ENCODE measurements at places on chromosomes 3 and 15.
A peak's percentile ranks its signal among the peaks of the same experiment; 100 is the strongest.

- peaks cover 9% of the 10 kb centered on the region for H3K4me1 ChIP-seq
- no peak overlapping the region for H3K27ac ChIP-seq
- no peaks in the 10 kb centered on the region for H3K27me3 ChIP-seq
- DNase-seq, result no peak
- no peaks in the 10 kb centered on the region for H3K36me3 ChIP-seq
These were observed 251.4 kb upstream of the C2CD4B start for GRCh38 chr15:62416526-62416925.

DNA sequence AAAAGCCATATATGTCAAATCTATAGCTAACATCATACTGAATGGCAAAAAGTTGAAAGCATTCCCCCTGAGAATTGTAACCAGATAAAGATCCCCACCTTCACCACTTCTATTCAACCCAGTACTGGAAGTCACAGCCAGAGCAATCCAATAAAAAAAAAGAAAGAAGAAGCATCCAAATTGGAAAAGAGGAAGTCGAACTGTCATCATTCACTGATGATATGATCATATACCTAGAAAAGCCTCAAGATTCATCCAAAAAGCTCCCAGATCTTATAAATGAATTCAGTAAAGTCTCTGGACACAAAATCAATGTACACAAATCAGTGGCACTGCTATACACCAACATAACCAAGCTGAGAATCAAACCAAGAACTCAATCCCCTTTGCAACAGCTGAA is 97.4 kb downstream of the CBLB start:
- H3K4me1 ChIP-seq, result no peaks in the 10 kb centered on the region
- H3K27ac ChIP-seq, result no peak overlapping the region
- DNase-seq, result no peak
- no peak overlapping the region for H3K4me3 ChIP-seq
- H3K36me3 ChIP-seq, result no peaks in the 10 kb centered on the region
- H3K27me3 ChIP-seq, result no peaks in the 10 kb centered on the region

DNA sequence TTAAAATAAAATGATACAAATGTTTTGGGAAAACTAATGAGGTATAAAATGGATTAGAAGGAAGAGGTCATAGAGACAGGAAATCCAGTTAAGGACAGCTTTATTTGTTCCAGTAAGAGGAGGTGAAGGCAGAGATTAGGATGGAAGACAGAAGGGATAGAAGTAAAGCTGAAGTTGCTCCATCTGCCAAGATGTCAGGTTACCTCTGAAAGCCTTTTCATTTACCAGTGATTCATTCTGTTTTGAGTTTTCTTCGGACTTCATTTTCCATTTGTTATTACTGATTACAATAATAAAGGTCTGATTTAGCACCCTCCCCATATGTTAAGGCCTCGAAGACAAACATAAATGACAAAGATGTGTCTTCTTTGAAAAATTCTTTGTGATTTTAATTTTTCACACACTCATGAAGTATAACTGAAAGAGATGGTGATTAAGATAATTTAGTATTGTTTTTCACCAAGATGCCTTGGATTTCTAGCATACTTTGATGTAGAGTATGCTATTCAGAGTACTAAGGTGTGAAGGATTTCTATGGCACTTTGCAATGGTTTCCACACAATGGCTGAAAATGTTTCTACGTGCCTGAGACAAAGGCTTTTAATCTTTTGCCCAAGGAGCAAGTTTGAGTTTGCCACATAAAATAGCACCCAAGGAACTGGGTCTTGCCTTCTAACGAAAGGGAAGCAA is 75.4 kb upstream of the PLAAT1 start:
- H3K27me3 ChIP-seq, result no peaks in the 10 kb centered on the region
- no peak overlapping the region for H3K4me3 ChIP-seq
- H3K4me1 ChIP-seq, result peaks cover 3% of the 10 kb centered on the region
- no peaks in the 10 kb centered on the region for H3K36me3 ChIP-seq
- H3K27ac ChIP-seq, result no peak overlapping the region

DNA sequence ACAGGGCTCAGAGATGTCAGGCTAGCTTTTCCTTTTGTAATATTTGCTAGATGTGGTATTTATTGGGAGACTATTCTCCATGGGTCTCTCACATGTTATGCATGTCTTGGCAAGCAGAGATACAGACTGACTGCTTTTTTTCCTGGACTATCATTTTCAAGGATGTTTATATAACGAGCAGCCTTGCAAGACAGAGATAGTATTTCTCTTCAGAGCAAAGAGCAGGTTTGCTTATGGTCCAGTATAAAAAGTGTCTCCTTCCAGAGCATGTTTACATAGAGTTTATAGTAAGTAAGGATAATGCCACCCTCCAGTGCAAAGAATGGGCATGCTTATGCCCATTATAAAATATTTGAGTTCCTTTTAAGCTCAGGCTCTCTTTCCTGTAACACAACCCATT is 24.6 kb downstream of the GTF2E1 start:
- H3K27me3 ChIP-seq, result no peaks in the 10 kb centered on the region
- H3K4me3 ChIP-seq, result no peak overlapping the region
- no peak for DNase-seq
- no peaks in the 10 kb centered on the region for H3K4me1 ChIP-seq
- H3K36me3 ChIP-seq, result no peaks in the 10 kb centered on the region

- DNase-seq, result peak; percentile 14
- H3K36me3 ChIP-seq, result no peaks in the 10 kb centered on the region
These were observed 381.0 kb downstream of the SOX2 start for GRCh38 chr3:182092662-182093262.

DNA sequence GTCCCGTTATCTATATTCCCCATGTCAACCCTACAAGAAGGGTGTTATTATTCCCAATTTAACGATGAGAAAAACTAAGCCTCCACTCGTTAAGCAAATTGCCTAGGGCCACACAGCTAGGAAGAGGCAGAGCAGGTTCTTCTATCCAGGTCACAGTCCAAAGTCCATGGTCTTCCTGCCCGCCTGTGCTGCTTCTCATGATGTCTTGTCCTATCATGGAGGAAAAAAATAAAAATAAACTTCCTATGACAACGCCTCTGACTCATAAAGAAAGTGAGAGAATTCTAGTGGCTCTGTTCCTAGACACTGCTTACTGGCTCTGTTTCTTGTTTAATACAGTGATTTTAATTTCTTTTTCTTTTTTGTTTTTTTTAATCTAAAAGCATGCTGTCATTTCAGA is 9.7 kb downstream of the COL8A1 start:
- DNase-seq, result no peak
- no peak overlapping the region for H3K27ac ChIP-seq
- H3K36me3 ChIP-seq, result no peaks in the 10 kb centered on the region
- H3K4me3 ChIP-seq, result no peak overlapping the region
- peaks cover 8% of the 10 kb centered on the region for H3K4me1 ChIP-seq

- no peaks in the 10 kb centered on the region for H3K4me1 ChIP-seq
- no peak overlapping the region for H3K27ac ChIP-seq
- no peaks in the 10 kb centered on the region for H3K36me3 ChIP-seq
- DNase-seq, result no peak
These were observed 19.8 kb downstream of the CFAP92 start for GRCh38 chr3:128973988-128974564.

- DNase-seq, result peak; percentile 17
- H3K27me3 ChIP-seq, result no peaks in the 10 kb centered on the region
- peaks cover 18% of the 10 kb centered on the region for H3K4me1 ChIP-seq
- no peaks in the 10 kb centered on the region for H3K36me3 ChIP-seq
These were observed 88.9 kb upstream of the CCNL1 start for GRCh38 chr3:157248590-157249422.
